Kidney epithelial cell (primary cell): ENCODE measurements at places on chromosomes 3 and 15. TPM values are rescaled to one million over a fixed set of nuclear protein-coding genes. Genes with fewer than 3 reads are reported as not detected.

Gene SIDT1
- 0.04 and 0.14 TPM in 2 replicates for total RNA-seq

Gene THRB
- 2.0 and 3.1 TPM in 2 replicates for total RNA-seq

DNA sequence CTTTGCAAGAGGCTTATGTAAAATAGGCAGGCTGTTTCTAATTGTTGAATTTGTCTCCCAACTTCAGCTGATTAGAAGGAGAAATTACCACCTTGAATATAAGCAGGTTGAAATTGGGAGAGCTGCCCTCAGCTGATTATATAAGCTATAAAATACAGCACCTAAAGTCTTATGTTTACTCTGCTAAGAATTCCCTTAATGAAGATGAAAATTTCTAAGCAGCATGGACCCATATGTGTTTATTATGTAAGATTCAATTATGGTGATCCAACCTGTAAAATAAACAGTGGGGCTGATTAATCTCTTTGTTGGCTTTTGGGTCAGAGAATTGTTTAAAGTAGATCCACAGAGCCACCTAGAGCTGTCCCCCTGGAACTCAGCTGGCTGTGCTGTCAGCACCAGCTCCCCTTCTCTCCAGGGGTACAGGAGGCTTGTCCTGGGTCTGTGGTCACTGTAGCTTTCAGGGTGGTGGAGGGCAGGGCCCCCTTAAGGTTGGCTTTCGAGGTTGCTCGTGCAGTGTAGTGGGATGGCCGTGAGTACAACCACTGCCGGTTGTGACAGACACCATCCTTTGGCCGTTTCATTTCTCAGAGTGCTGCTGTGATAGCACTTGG is 9.5 kb downstream of the SLCO3A1 start:
- no peak for DNase-seq

DNA sequence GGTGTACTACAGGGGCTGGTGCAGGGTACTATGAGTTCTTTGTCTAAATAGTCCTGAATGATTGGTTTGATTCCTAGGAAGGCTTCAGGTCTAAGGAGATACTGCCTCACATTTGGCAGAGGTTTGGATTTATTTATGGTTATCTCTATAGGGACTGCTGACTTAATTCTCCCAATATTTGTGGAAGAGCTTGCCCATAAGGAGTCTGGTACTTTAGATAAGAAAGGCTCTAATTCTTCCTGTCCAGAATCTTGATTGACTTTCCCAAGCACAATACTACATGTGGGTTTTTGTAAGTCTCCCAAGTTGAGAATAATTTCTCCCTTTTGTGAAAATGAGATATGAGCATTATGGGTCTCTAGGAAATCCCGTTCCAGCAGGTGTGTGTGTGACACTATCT is 36.7 kb upstream of the AP4E1 start:
- no peak for DNase-seq

Gene GJD2
- not detected in 2 replicates for total RNA-seq

Gene GPR62
- not detected in 2 replicates for total RNA-seq

- no peak for DNase-seq
These were observed 23.4 kb downstream of the ARMC8 start for GRCh38 chr3:138210528-138210927.

GRCh38 chr3:150691414-150692040 is 12.2 kb downstream of the ERICH6 start:
- DNase-seq = no peak

DNA sequence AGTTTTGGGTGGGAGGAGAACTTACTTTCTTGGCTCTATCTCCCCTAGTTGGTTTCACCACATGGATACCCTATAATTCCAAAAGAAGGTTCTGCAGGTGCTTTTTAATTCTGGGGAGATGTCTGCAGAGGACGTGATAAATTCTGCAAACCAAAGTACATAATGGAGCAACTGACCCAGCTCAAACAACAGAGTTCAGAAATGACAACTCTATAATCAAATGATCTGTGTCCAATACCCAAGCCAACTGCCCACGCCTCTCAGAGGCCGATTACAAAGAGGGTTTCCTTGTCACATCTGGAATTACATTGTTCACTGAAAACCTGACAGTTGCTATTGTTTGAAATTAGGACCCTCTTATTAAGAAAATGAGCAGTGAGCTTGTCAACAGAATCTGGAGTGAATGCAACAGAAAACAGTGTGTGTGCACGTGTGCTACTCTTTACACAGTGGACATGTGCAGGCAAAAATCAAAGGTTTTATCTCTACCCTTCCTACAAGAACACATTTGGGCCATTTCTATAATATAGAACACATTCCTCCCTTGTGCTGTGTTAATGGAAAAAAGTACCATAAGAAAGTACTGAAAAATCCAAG is 593.0 kb downstream of the MAGI1 start:
- DNase-seq = no peak

Gene JMJD7
- total RNA-seq = 14.0 and 16.0 TPM in 2 replicates

Gene KCNMB2
- total RNA-seq = 3.6 TPM in 1 of 2 replicates, not detected in the other

DNA sequence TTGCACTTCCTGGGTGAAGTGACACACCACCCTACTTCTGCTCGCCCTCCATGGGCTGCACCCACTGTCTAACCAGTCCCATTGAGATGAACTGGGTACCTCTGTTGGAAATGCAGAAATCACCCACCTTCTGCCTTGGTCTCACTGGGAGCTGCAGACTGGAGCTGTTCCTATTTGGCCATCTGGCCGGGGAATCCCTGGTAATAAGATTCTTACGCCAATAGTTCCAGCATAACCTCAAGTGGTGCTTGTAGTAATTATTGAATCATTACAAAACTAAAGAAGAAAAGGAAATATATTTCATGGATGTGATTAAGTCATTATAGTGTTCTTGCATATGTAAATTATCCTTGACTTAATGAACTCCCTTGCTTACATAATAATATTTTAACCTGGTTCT is 841.9 kb downstream of the CADM2 start:
- DNase-seq = no peak
